ENCODE measurements at places on chromosomes 12 and 14. TPM values are rescaled to one million over a fixed set of nuclear protein-coding genes. Genes with fewer than 3 reads are reported as not detected.

- H3K4me1 ChIP-seq = peaks cover 7% of the 10 kb centered on the region
- peaks cover 5% of the 10 kb centered on the region for H3K27me3 ChIP-seq
- no peak overlapping the region for H3K27ac ChIP-seq
- no peak overlapping the region for H3K4me3 ChIP-seq
Observed at GRCh38 chr12:113058553-113058952, 2.0 kb downstream of the DTX1 start.

DNA sequence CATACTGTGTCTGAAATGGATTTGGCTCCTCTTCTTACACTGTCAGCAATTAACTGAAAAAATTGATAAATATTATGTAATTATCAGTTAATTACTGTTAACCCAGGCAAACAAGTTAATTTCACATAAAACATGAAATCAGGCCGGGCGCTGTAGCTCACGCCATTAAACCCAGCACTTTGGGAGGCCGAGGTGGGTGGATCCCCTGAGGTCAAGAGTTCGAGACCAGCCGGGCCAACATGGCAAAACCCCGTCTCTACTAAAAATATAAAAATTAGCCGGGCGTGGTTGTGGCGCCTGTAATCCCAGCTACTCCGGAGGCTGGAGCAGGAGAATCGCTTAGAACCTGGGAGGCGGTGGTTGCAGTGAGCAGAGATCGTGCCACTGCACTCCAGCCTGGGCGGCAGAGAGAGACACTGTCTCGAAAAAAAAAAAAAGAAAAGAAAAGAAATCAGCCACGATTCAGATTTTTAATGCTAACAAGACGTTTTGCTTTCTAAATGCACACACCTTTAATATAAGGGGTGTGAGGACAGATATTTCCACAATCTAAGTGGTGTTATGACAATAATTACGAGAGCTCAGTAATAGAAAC, 473 bp upstream of the TMEM19 start:
- no peak for DNase-seq
- H3K4me1 ChIP-seq = peaks cover 51% of the 10 kb centered on the region
- H3K27me3 ChIP-seq = no peaks in the 10 kb centered on the region

DNA sequence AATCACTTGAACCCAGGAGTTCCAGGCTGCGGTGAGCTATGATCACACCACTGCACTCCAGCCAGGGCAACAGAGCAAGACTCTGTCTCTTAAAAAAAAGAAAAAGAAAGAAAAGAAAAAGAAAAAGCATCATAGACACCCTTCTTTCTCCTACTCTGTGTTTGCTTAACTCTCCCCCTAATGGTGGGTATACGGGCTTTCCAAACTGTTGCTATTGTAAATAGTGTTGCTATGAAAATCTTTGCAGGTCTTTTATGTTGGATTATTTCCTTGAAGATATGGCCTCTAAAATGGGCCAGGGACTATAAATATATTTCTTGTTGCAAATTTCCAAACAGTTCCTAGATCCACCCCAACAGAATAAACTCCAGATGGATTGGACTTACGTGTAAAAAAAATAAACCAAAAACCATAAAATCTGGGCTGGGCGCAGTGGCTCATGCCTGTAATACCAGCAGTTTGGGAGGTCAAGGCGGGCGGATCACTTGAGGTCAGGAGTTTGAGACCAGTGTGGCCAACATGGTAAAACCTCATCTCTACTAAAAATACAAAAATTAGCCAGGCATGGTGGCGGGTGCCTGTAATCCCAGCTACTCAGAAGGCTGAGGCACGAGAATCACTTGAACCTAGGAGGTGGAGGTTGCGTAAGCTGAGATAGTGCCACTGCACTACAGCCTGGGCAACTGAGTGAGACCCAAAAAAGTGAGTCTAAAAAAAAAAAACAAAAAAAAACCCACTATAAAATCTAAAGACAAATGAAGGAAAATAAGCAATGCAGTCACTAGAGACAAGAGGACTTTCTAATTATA, 25.9 kb downstream of the NFKBIA start:
- H3K4me3 ChIP-seq = no peak overlapping the region
- no peaks in the 10 kb centered on the region for H3K27me3 ChIP-seq
- no peak overlapping the region for H3K27ac ChIP-seq
- DNase-seq = no peak

GRCh38 chr12:122028165-122028904, 6.7 kb downstream of the BCL7A start:
- peaks cover 16% of the 10 kb centered on the region for H3K4me1 ChIP-seq
- H3K27ac ChIP-seq = no peak overlapping the region
- no peaks in the 10 kb centered on the region for H3K36me3 ChIP-seq
- no peak for DNase-seq

MANSC4 gene
- not detected for total RNA-seq
